ENCODE measurements at places on chromosomes 7 and 10.

DNA sequence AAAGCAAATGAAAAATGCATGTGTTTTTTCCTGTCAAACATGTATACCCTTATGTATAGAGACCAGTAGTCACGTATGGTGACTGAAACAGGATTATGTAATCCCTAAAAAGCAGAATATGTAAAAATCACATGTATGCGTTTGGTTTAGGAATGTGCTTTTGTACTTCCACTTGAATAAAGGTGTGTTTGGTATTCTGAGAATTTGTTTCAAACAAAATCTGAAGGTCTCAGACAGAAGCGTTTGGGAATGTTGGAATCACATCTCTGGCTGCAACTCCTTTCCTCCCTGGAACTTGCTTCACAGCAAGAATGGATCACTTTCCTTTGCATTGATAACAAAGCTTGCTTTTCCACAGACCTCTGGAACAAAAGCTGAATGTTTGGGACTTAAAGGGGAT, 17.8 kb downstream of the ZNF655 start:
- DNase-seq, result no peak

- no peak for DNase-seq
Measured at GRCh38 chr7:88597941-88598425, 161.5 kb upstream of the ZNF804B start.

- DNase-seq, result no peak
Measured at GRCh38 chr7:107322015-107322414, 147.8 kb upstream of the GPR22 start.

GRCh38 chr7:112646783-112647182, 143.4 kb downstream of the TMEM168 start:
- no peak for DNase-seq

All from activated T-cell treated with anti-CD3 and anti-CD28 coated beads, Interleukin-2, amount 50 U/mL, for 72 hours (primary cell).